ENCODE measurements at places on chromosomes 1 and 21.

- DNase-seq = no peak
These were observed 25.0 kb upstream of the RD3 start for GRCh38 chr1:211517006-211517405.

- DNase-seq = no peak
These were observed 64.9 kb downstream of the PRKACB start for GRCh38 chr1:84208935-84209334.

GRCh38 chr1:233290396-233291034 is 5.0 kb downstream of the PCNX2 start:
- no peak for DNase-seq

- DNase-seq = no peak
These were observed at the start of gene MIXL1 for GRCh38 chr1:226223157-226223785. MIXL1 (plus strand) TSS chr1:226223664; CDS start chr1:226223682, 18 bp downstream.

GRCh38 chr1:24929398-24930259 is 447 bp downstream of the RUNX3 start:
- no peak for DNase-seq

DNA sequence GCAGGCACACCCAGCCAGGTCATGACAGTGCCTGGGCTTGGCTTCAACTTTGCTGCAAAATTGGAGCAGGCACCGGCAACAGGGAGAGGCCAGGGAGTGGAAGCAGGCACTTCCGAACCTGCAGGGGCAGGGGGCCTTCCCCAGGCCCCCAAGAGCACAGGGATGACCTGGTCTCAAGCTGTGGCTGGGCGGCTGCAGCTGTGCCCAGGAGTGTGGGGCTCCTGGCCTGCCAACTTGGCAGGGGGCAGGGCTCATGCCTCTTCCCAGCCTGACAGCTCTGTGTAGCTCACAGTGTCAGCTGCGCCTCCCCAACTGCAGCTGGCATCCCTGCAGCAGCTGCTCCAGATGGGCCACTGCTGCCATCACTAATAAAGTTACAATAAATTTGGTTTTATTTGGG is 51.5 kb upstream of the SCYL3 start:
- DNase-seq = no peak

- no peak for DNase-seq
These were observed 68.0 kb downstream of the RUNX3 start for GRCh38 chr1:24861821-24862727.

GRCh38 chr1:1540090-1540817 is at the start of gene TMEM240:
TMEM240 (minus strand) TSS chr1:1540624; CDS start chr1:1540346, 278 bp downstream.
- DNase-seq = no peak

- no peak for DNase-seq
These were observed 33.7 kb downstream of the CCDC185 start for GRCh38 chr1:223426936-223427335.

DNA sequence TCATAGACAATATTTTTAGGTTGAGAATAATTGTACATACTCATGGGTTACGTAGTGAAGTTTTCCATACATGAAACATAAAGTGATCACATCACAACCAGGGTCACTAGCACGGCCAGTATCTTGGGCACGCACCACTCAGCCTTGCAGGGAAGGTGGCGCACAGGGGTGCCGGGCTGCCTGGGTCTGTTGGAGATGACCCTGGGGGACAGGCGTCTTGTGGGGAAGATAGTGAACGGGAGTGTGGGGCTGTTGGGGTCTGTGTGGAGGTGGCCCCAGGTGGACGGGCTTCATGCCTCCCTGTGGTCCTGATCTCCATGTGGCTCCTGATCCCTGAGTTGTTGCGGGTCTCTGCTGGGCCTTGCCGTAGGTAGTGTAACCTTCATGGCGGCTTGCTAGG is 38.3 kb upstream of the PRSS38 start:
- DNase-seq = no peak

DNA sequence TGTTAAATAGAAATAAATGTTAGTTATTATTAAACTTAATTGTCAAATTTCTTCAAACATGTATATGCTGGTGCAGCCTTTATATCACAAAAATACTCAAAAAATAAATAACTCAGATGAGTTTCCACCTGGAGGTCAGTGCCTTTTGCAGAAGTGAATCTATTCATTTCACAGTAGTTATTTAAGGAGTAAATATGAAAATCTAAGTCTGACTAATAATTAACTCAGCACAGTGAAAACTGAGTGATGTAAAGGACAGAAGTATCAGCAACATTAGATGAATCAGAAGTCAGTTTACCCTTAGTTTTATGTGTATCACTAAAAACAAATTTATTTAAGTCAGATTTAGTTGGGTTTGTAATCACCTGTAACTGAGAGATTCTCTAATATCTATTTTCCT is 2135.4 kb downstream of the MRPL39 start:
- no peak for DNase-seq

GRCh38 chr1:234368320-234369032 is 4.8 kb upstream of the COA6 start:
- DNase-seq = no peak

GRCh38 chr1:7471836-7472235 is 299.3 kb upstream of the VAMP3 start:
- no peak for DNase-seq

GRCh38 chr1:116560704-116561490 is 9.9 kb downstream of the CD58 start:
- DNase-seq = no peak

GRCh38 chr1:66248746-66249145 is 285.2 kb upstream of the SGIP1 start:
- no peak for DNase-seq

DNA sequence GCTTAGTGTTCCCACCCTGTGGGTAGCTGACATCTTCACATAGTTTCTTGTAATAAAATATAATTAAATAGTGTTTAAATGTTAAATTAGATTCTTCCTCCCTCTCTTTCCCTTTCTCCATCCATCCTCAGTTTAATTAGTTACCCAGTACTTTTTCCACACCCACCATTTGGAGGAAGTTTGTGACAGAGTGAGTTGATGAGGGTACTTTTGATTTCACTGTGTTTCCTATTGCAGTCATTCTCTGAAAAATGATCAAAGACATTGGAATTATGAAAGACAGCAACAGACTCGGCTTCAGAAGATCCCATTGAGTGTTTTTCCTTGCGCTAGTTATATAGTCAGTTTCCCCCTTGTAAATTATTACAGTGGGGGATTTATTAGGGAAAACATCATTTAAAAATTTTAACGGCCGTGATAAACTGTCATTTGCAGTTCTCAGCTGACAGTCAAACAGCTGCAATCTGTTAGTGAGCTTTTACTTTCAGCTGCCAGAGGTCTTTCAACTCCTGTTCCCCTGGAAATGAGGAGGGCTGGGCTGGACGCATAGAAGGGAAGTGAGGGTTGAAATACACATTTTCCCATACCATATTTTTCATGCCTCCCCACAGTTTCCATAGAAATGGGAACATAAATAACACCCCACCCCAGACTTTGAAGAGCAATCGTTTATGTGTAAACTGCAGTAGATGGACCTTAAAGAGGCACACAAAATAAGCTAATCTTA is 61.3 kb upstream of the CACYBP start:
- no peak for DNase-seq

DNA sequence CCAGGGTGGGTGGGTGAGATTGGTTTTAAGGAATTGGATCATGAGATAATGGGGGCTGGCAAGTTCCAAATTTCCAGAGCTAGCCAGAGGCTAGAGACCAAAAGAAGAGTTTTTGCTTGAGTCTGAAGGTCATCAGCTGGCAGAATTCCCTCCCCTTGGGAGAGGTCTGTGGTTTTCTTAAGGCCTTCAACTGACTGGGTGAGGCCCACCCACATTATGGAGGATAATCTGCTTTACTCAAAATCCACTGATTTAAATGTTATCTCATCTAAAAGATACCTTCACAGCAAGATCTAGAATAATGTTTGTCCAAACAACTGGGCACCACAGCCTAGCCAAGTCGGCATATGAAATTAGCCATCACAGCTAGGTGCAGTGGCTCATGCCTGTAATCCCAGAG is 156.4 kb downstream of the URB2 start:
- no peak for DNase-seq

DNA sequence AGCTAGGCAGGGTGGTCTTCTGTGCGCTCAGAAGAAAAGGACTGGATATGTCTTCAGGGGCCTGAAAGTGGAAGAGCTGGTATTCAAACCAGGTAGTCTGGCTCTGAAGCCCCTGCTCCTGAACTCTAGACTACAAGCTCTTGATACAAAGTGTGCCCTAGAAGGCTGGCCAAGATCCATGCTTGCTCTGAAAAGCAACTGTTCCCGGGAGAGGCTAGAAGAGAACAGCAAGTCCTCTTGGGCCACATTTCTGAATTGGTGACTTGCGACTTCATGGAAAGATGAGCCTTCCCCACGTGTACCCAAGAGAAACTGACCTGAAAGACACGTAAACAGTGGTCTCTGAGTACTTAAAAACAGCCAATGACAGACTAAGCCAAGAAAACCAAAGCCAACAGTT is 123.3 kb upstream of the GRIK3 start:
- no peak for DNase-seq

GRCh38 chr1:165467706-165468105 is 22.8 kb upstream of the RXRG start:
- no peak for DNase-seq

GRCh38 chr1:53546409-53547155 is 87.4 kb downstream of the DMRTB1 start:
- DNase-seq = no peak

- DNase-seq = no peak
These were observed 6.5 kb downstream of the CACHD1 start for GRCh38 chr1:64476251-64476952.

- no peak for DNase-seq
These were observed 4.0 kb upstream of the CEP350 start for GRCh38 chr1:179950651-179951050.

DNA sequence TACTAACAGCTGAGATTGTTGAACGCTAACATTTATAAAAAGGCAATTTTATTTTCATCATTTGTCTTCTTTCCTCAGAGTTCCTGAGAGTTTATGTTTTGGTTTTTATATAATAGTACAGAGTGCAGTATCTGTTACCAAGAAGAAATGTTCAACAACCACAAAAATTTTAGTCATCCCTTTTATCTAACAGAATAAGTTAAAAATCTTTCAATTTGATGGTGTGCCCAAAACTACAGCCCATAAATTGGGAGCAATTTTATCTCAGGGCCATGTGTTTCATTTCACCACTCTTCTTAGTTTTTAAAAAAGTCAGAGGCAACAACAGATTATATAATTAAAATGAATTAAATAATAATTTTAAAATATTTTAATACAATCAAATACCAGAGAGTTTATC is 37.1 kb downstream of the NEXN start:
- no peak for DNase-seq

DNA sequence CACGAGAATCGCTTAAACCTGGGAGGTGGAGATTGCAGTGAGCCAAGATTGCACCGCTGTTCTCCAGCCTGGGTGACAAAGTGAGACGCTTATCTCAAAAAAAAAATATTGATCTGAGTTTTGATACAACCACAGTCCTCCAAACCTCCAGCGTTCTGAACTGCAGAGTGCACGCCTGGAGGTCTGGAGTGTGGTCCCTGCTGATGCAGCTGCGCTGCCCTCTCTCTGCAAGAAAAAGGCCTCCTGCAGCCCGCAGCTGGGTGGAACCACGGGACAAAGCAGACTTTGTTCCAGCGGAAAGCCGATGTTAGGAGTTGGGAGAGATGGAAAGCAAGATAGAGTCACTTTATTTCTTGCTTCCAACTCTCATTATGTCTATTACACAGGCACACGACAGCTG is 144.9 kb upstream of the SOD1 start:
- no peak for DNase-seq
